ENCODE measurements at places on chromosomes 1 and 21.

DNA sequence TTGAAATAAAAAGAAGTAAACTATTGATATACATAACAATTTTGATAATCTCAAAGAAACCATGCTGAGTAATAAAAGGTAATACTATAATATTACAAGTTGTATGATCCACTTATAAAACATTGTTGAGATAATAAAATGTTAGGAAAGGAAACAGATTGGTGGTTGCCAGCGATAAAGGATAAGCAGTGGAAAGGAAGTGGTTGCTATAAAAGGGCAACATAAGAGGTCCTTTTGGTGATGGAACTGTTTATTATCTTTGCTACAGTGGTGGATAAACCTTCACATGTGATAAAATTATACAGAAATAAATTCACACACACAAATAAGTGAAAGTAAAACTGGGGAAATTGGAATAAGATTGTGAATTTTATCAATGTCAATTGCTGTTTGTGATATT, 15.1 kb downstream of the OR6F1 start:
- no peak for DNase-seq

- no peak for DNase-seq
Measured at GRCh38 chr1:200221614-200222282, 188.1 kb downstream of the ZNF281 start.

DNA sequence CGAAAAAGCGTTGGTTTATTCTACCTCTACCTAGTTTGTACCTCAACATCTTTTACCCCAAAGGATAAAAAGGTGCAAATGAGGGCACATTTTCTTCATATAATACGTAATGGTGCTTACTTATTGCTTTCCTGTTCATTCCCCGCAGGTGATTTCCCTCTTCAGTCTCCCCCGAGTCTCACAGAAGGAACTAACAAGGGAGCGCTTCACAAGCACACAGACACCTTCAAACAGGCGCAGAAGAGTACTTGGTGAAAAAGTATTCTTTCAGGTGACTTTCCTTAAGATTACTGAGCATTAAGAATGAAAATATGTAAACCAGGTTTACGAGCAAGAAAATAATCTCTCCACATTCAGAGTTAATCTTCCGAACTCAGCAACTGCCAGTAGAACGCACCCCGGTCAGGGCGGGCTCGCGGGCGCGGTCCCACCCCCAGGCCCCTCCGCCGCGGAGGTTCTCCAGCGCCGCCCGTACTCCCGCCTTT, 511 bp upstream of the RABGAP1L start:
- no peak for DNase-seq

GRCh38 chr21:25563361-25564116, 43.7 kb downstream of the MRPL39 start:
- DNase-seq, result no peak

GRCh38 chr1:200228081-200228480, 181.8 kb downstream of the ZNF281 start:
- DNase-seq, result no peak

- DNase-seq, result no peak
Measured at GRCh38 chr1:47181095-47181954, 8.5 kb downstream of the PDZK1IP1 start.

DNA sequence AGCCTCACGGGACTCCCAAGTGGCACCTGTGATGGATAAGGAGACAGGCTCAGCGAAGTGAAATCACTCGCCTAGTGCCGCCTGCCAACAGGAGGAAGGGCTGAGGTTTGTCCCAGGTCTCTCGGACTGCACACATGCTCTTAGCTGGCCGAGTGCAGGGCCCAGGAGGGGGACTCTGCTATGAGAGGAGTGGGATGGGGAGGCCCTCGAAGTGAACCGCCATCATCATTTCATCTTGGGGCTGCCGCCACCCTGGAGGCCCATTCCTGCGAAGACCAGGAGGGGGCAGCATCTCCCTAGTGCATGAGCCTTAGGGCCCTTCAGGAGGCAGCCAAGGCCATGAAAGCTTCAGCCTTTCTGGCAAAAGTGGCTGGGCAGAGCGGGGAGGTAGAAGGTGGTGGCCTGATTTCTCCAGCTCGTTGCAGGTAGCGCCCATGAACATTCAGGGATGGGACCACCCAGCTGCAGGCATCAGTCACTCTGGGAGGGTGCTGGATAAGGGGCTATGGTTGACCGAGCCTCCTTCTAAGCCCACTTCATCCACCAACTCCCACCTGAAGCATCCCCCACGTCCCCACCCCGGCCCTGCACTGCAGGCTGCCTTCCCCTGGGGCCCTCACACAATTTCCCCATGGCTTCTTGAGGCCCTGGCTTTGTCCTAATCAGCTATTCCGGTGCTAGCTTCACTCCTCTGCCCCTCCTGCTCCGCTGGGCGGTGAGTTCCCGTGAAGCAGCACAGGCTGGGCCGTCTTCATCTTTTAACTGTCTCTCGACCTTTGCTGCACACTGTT, 17.2 kb upstream of the RASSF5 start:
- peak; percentile 85 for DNase-seq

GRCh38 chr1:230144010-230144614, 77.1 kb downstream of the GALNT2 start:
- no peak for DNase-seq

GRCh38 chr1:214259353-214259977, 21.5 kb upstream of the SMYD2 start:
- no peak for DNase-seq

GRCh38 chr1:159092036-159092760, 15.6 kb upstream of the AIM2 start:
- no peak for DNase-seq

- DNase-seq, result no peak
Measured at GRCh38 chr1:15218287-15219279, 28.4 kb upstream of the FHAD1 start.

GRCh38 chr1:7228252-7228961, 443.2 kb downstream of the CAMTA1 start:
- no peak for DNase-seq

GRCh38 chr1:27258598-27258997, 24.2 kb downstream of the WDTC1 start:
- no peak for DNase-seq

DNA sequence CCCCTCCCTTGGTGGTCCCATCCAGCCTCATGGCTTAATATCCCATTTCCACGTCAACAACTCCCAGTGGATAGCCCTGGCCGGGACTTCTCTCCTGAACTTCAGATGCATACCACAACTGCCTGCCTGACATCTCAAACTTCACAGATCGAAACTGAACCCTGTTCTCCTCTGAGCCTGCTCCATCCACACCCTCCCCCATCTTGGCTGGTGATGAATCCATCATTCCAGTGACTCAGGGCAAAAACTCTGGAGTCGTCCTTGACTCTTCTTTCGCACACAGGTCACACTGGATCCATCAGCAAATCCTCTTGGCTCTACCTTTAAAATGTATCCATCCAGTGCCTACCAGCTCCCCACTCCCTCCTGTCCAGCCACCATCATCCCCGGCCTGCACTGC, 3.9 kb downstream of the TAS1R2 start:
- DNase-seq, result no peak

DNA sequence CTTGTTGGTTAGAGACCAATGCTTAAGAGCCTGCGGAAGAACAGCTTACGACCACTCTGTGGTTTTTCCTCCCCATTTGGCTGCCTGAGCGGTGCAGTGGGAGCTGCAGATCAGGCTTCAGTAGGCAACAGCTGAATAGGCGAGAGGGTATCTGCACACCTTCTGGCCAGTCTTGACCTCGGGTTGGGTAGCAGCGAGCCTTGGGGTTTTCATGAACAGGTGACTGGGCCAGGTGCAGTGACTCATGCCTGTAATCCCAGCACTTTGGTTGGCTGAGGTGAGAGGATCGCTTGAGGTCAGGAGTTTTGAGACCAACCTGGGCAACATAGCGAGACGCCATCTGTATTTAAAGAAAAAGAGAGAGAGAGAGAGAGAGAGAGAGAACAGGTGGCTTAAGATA, 41.0 kb downstream of the NENF start:
- no peak for DNase-seq

DNA sequence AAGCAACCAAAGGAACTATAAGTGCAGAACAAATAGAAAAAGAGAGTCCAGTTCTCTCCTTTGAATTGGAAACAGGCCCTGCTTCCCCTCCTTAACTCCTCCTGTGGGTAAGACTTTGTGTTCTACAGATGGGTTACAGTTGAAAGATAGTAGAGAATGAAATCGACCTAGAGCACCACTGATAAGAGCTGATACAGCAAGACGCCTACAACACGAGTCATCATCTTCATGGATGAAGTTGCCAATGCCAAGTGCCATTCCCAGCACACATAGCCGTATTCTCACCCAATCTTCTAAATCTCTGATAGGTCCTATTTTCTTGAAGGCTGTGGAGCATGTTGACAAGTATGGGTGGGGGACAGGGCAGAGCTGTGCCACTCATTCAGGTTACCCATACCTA, 99.8 kb upstream of the CAMK1G start:
- no peak for DNase-seq

DNA sequence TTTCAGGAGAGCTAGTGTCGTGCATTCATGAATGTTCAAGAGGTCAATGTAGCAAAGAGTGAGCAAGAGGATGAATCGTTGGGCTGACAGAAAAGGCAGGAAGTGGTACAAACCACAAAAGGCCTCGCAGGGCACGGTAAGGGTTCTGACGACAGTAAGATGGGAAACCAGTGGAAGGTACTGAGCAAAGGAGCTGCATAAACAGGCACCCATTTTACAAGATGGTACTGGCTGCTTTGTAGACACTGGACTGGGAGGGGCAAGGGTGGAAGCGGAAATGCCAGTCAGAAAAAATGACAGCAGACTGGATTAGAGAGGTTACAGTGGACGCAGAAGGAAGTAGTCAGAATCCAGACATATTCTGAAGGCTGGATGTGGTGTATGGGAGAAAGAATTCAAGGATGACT, 123.5 kb downstream of the PTPN14 start:
- peak; percentile 7 for DNase-seq

- no peak for DNase-seq
Measured at GRCh38 chr1:153432874-153433681, 16.8 kb downstream of the S100A7A start.

DNA sequence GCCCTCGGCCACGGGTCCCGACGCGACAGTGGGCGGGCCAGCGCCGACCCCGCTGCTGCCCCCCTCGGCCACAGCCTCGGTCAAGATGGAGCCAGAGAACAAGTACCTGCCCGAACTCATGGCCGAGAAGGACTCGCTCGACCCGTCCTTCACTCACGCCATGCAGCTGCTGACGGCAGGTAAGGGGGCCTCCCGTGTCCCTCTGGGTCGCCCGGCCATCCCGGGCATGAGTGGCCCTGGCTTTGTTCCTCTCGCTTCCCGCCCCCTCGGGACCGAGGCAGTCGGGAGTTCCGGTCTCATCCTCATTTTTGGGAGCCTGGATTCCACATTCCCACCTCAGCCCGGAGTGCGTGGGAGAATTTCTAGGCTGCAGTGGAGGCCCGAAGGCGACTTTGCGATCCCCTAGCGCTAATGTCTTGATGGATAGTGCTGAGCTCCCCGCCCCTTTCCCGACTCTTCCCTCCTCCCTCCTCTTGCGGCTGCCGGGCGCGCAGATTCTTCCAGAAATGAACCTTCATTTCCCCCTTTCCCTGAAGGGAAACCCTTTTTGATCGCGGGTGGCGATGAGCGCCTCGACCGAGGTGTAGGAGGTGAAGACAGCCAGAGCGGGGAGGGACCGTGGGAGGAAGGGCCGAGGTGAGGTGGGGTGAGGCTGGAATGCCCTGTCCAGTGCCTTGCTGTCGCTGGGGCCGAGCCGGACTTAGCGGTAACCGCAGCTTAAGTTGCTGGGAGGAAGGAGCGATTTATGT, 705 bp downstream of the KHDRBS1 start:
- peak; percentile 37 for DNase-seq

DNA sequence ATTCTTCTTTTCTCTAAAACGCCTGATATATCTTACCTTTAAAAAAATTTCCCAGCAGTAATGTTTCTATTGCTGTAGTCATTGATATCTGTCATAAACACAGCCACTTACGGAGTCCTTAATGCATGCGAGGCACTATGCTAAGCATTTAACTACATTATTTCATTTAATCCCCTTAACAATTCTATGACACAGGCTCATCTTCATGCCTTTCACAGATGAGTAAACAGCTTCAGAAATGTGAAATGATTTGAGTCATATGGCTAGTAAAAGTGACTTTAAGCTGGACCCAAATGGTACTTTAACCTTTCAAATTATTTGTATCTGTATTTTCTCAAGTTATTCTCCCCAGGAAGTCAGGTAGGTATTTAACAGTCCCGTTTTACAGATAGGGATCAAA, 125.1 kb upstream of the FGGY start:
- no peak for DNase-seq

DNA sequence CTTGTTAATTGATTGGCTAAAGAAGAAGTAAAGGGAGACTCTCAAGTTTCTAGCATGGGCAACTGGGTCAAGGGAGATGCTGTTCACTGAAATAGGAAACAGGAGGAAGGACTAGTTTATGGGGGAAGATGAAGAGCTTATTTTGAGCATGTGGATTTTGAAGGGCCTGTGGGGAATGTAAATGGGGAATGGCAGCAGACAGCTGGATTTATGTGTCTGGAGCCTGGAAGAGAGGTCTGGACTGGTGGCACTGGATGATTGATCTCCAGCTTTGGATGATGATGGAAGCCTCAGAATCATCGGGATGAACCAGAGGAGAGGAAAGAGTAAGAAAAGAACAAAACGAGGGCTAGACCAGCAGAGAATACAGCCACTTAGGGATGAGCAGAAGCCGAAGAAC, 54.9 kb upstream of the ENAH start:
- no peak for DNase-seq

DNA sequence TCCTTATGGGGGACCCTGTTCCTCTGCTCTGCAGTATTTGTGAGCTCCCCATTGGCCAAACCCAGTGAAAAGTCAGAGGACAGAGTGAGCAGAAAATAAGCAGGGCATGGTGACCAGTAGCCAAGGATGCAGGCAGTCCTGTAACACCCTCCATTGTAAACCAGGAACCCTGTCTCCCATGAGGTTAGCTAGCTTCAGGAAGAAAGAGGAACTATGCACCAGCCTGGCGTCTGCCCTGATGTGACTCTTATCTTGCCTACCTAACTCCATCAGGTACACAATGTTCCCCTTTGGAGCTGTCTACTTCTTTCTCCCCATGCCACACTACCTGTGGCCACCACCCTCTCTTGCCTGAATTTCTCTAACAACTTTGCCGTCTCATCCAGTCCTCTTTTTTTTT, 119.2 kb downstream of the LRIG2 start:
- no peak for DNase-seq

DNA sequence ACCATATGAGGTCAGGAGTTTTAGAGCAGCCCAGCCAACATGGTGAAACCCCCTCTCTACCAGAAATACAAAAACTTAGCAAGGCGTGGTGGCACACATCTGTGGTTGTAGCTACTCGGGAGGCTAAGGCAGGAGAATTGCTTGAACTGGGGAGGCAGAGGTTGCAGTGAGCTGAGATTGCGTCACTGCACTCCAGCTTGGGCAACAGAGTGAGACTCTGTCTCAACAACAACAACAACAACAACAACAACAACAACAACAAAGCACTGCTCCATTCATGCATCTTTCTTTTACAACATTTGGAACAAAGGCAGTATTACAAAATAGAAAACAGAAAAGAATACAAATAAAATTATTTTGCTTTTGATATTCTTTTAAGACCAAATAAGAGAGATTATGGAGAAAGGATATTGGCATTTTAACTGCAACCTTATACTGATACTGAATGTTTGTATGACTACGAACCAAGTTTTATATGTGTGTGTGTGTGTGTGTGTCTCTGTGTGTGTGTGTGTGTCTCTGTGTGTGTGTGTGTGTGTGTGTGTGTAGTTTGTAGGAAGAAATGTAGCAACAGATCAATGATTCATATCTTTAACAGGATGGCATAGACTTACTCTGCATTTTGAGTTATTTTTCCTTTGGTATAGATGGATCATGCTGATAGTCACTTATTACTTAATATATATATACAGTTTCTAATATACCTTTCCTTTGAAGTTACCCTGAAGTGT, 24.6 kb downstream of the ATF6 start:
- DNase-seq, result no peak
